Activated T-helper 1 cell treated with anti-CD3 and anti-CD28 coated beads, Interleukin-2, amount 50 U/mL, for 16 hours (primary cell): ENCODE measurements at places on chromosomes 3 and 15.

GRCh38 chr3:113533534-113533892 is 1.2 kb downstream of the SIDT1 start:
- DNase-seq: no peak

- DNase-seq: no peak
These were observed 604 bp downstream of the LTK start for GRCh38 chr15:41512940-41513505.

GRCh38 chr3:82001276-82001923 is 240.0 kb upstream of the GBE1 start:
- DNase-seq: no peak

DNA sequence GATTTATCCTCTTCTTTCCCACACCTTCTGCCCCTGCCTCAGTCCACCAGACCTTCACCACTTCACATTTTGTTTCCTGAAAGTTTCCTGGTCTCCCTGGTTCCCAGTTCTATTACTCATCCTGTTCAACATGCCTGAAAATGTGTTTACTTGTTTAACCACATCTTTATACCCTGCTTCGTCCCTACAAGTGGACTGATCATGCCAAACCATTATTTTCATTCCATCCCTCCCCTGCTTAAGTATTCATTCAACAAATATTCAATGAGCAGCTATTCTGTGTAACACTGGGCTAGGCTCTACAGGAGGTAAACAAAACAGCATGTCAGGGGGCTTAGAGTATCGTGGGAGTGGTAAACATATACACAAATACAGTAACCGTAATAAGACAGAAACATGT is 5.5 kb downstream of the MYO5A start:
- no peak for DNase-seq

GRCh38 chr3:53716998-53717397 is 129.2 kb downstream of the CHDH start:
- DNase-seq: no peak

- no peak for DNase-seq
These were observed 94.6 kb downstream of the CYP19A1 start for GRCh38 chr15:51243774-51244173.

DNA sequence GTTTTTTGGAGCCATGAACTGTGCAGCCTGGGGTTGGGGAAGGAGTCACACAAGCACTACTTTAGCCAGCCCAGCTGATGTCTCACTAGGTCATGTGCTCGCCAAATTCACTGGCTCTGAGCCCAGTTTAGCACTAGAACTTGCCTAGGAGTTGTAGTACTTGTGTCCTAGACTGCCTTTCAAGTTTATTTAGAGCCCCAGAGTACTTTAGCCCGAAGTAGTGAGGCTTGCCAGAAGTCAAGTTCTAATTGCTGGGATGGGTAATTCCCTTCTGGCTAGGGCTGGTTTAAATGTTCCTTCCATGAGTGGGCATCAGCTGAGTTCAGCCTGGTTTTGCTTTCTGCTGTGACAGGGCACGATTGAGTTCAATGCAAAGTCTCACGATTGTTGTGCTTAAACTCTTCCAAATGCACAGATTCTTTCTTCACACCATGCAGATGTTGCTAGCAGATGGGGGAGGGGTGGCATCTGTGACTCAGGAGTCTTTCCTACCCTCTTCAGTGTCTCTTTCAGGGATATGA is 228.2 kb upstream of the ZPLD1 start:
- DNase-seq: no peak

DNA sequence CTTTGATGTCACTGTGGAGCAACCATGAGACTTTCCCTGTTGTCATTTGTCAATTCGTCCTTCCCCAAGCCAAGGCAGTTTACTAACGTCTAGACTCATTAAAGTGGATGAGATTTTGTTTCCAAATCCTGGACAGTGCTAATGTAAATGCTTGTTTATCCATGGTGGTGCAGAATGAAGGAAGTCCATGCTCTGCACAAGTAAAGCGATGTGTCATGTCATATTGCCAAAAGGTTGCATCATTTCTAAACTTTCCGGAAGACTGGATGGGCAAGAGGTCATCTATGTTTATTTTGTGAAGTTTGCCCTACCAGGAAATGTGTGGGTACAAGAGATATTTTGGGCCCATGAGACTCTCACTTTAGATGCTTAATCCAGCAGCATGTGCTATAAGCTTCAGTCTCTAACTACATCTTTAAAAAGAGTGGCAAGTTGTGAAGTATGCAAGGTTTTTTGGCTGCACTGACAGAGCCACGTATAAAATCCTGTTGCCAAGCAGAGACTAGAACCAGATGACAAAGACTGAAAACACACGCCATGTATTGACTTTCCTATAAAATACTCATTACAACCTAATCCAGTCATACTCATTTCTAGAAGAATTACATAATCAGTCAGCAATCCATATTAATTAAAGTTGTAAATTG is 72.1 kb upstream of the FNDC3B start:
- DNase-seq: no peak

DNA sequence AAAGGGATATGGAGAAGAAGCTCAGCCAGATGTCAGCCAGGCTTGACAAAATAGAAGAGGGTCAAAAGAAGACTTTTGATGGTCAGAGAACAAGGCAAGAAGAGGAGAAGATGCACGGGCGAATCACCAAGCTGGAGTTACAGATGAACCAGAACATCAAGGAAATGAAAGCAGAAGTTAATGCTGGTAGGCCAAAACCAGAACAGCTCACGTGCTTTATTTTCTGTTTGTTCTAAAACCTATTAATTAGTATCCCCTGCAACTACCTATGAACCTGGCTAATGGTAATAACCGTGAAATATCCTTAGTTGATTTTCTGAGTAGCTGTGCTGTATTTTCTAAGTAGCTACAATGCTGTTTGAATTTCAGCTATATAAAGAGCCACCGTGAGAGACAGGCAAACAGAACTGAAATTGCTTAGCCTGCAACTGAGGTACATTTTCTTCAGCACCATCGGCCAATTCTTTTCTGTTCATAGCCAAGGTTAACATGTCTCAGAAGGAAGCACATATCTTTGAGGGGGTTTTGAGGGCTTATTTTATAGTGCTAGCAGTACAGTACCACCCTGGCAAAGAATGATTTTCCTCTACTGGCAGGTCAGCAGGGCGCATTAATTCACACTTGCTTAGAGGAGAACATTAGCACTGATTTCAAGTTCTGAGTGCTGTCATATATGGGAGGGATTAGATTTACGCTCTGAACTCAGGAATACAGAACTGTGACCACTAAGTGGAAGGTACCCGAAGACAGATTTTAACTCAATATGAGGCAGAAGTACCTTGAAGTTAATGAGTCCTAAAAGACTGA is 78.9 kb downstream of the FAM81A start:
- DNase-seq: no peak

GRCh38 chr3:131505421-131505820 is 2.6 kb upstream of the MRPL3 start:
- DNase-seq: no peak

DNA sequence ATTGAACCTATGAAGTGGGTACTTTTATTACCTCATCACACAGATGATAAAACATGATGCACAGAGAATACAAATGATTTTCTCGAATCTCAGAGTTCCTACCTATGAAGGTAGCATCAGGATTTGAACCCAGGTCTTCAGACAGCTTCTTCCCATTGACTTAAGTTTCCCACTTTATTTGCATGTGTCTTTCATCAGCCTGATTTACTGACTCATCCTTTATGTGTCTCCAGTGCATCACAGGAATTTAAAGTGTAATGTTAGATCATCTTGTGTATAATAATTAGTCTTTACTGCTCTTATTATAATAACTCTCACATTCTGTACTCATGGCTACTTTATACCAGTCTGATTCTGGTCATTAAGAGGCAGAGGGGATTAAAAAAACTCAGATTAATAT is 449.4 kb upstream of the SUCLG2 start:
- no peak for DNase-seq

DNA sequence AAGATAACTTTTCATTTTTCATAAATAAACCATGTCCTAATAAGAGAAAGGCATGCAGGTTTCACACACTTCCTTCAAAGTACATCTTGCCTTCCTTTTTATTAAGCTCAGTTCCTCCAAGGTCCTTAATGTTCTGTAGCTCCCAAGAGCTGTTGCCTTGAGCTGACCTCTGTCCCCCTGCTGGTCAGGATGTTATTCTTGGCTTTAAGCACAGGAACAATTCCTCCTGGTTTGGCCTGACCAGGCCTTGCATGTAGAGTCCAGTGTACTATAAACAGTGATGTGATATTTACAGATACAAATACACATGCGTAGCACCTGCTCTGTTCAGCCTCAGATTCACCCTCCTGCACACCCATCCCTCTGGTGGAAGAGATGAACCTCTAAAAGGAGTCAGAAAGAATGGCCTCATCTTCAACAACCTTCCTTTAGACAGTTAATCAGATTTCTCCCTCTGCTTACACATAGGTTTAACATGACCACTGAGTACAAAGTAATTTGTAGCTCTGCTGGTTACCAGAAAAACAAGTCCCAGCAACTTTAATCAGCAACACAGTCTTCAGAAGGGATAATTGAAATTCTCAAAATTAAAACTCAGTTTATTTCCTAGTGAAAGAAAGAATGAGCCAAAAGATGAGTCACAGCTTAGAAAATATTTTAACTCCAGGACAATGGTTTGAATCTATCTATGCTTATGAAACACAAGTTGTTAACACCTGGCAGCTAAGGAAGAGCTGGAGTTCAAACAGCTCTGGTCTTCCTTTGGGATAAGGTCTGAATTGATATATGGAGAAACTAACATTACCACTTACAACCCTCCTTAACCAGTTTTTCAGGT is 46.5 kb downstream of the PTPN9 start:
- no peak for DNase-seq

GRCh38 chr3:97830638-97831037 is 8.8 kb downstream of the CRYBG3 start:
- no peak for DNase-seq

GRCh38 chr3:50676031-50676705 is 1.4 kb downstream of the DOCK3 start:
- DNase-seq: no peak

DNA sequence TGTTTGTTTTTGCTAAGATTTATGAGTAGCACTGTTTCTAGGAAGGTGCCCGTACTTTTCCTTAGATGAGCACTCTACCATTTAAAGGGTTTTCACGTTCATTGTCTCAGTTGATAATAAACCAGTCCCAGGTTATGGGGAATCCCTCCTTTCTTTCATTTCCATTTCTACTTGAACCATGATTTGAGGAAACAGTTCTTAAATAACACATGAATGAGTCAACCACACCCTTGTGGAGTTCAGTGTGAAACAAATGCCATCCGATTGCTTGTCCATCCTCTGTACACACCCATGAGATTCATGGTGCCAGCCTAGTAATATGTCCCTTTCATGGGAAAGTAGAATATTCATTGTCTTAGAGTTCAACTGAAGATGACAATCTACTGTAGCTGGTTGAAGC is 23.1 kb downstream of the CMTM8 start:
- no peak for DNase-seq

GRCh38 chr3:122944671-122945161 is 82.8 kb downstream of the SEMA5B start:
- no peak for DNase-seq

- no peak for DNase-seq
These were observed 4.4 kb downstream of the ITIH3 start for GRCh38 chr3:52798978-52799476.

GRCh38 chr15:93566762-93567161 is 477.8 kb upstream of the RGMA start:
- no peak for DNase-seq

- no peak for DNase-seq
These were observed 272.4 kb downstream of the THRB start for GRCh38 chr3:24222165-24222805.

GRCh38 chr3:127802606-127803005 is 19.7 kb downstream of the MGLL start:
- no peak for DNase-seq

DNA sequence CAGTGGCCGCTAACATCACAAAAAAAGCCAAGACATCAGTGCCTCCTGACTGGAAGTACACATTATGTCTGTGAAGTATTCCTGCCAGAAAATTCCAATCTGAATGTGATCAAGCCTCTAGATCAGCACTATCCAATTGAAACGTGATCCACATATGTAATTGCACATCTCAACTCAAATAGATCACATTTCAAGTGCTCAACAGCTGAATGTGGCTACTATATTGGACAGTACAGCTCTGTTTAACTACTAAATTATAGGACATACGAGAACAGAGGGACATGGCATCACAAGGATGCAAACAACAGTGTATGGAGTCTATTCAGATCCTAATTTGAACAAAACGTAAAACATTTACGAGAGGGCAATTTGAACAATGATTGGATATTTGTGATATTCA is 542 bp upstream of the UBAP1L start:
- DNase-seq: no peak

GRCh38 chr3:151561878-151562277 is 101.0 kb upstream of the IGSF10 start:
- no peak for DNase-seq

- no peak for DNase-seq
These were observed 6.5 kb downstream of the DYNC1LI1 start for GRCh38 chr3:32564195-32564594.

DNA sequence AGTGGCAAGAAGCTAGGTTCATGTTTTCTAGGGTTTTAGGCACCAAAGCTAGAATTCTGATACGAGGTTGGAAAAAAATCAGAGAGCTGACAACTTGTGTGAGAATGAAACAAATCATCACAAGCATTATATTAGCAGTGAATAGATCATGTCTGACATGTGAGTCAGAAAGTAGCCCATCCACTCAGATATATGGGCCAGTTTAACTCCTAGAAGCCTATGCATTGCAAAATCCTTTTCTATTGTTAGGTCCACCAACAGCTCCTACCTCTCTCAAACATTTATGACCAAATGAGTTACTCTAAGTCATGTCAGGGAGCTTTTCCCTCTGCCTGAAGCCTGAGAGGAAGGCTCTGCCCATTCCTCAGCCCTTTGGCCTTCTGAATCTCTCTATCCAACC is 44.0 kb downstream of the KBTBD12 start:
- no peak for DNase-seq

DNA sequence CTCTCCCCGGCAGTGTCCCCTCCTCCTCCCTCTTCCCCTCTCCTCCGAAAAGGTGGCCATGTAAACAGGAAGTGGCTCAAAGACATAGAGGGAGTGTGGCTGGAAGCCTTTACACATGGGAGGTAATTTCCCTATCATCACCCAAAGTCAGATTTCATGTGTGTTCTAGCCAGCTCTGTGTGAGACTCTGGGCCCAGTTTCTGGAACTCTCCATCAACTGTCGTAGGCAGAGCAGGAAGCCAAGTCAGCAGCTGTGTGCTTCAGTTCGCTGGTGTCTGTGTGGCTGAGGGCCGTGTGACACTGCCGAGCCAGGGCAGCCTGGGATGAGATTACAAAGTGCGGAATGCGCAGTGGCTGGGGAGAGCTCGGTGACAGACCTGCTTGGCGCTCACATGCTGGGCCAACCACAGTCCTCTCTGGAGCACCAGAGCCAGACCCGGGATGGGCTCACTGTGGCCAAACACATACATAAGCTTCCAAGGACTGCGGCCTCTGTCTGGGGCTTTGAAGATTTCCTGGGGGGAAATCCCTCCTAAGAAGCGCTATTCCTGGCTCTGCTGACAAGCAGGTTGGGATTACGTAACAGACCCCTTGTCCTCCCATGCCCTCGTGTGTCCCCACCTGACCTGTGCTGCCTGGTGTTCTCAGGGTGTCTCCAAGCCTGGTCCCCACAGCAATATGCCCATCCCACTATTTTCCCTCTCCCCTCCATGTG is 50.7 kb downstream of the UMPS start:
- DNase-seq: no peak
